HepG2 (cell line): ENCODE measurements at places on chromosomes 12 and 14. TPM values are rescaled to one million over a fixed set of nuclear protein-coding genes. Genes with fewer than 3 reads are reported as not detected.
A peak's percentile ranks its signal among the peaks of the same experiment; 100 is the strongest.

DNA sequence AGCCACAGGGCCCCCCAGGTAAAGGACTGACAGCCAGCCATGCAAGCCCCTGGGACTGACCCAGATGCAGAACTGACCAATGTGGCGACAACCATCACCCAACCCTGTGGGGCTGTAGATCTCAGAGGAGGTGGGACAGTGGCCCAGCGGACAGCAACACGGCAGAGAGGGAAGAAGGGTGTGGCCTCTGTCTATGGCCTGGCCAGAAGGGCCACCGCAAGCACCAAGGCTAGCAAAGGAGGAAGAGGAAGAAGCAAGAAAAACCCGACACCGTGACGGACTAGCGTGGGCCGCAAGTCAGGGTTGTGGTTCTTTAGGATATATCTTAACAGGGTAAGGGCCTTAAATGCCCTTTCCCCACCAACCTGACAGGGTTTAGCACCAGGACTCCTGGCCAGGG is 71.2 kb downstream of the ITPK1 start:
- peaks cover 91% of the 10 kb centered on the region for H3K4me1 ChIP-seq
- DNase-seq: no peak
- H3K27me3 ChIP-seq: no peaks in the 10 kb centered on the region
- H3K4me3 ChIP-seq: no peak overlapping the region
- H3K36me3 ChIP-seq: no peaks in the 10 kb centered on the region
- no peak overlapping the region for H3K27ac ChIP-seq

Gene IKZF4
- total RNA-seq: 0.58 and 0.76 TPM in 2 replicates

GRCh38 chr12:62758216-62758615 is 176.7 kb downstream of the PPM1H start:
- H3K27ac ChIP-seq: no peak overlapping the region
- no peaks in the 10 kb centered on the region for H3K27me3 ChIP-seq
- H3K36me3 ChIP-seq: peaks cover 36% of the 10 kb centered on the region
- H3K4me3 ChIP-seq: no peak overlapping the region
- peaks cover 47% of the 10 kb centered on the region for H3K4me1 ChIP-seq

Gene TAPBPL
- 3.2 and 10.0 TPM in 2 replicates for total RNA-seq

DNA sequence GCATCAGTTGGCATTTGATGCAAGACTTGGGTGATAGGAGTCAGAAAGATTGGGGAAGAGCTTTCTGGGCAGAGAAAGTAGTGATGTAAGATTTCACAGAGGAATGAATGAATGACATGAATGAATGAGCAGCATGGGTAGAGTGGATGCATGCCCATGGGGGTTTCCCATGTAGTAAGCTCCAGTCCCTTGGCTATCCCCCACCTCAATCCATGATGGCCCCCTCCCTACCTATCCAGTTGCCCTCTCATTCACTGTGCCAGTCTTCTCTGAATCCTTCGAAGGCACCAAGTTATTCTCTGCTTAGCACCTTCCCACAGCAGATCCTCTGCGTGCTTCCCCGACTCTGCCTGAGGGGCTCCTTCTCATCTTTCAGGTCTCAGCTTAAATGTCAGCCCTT is 32.0 kb downstream of the ERH start:
- H3K4me3 ChIP-seq: no peak overlapping the region
- H3K27me3 ChIP-seq: no peaks in the 10 kb centered on the region
- no peaks in the 10 kb centered on the region for H3K36me3 ChIP-seq
- no peak for DNase-seq
- H3K4me1 ChIP-seq: no peaks in the 10 kb centered on the region
- H3K27ac ChIP-seq: no peak overlapping the region

GRCh38 chr12:109731231-109731731 is 17.7 kb downstream of the FAM222A start:
- peaks cover 68% of the 10 kb centered on the region for H3K4me1 ChIP-seq
- no peak for DNase-seq
- H3K27me3 ChIP-seq: no peaks in the 10 kb centered on the region
- H3K27ac ChIP-seq: no peak overlapping the region
- no peak overlapping the region for H3K4me3 ChIP-seq

Gene EIF2S3B
- 7.6 and 9.2 TPM in 2 replicates for total RNA-seq

DNA sequence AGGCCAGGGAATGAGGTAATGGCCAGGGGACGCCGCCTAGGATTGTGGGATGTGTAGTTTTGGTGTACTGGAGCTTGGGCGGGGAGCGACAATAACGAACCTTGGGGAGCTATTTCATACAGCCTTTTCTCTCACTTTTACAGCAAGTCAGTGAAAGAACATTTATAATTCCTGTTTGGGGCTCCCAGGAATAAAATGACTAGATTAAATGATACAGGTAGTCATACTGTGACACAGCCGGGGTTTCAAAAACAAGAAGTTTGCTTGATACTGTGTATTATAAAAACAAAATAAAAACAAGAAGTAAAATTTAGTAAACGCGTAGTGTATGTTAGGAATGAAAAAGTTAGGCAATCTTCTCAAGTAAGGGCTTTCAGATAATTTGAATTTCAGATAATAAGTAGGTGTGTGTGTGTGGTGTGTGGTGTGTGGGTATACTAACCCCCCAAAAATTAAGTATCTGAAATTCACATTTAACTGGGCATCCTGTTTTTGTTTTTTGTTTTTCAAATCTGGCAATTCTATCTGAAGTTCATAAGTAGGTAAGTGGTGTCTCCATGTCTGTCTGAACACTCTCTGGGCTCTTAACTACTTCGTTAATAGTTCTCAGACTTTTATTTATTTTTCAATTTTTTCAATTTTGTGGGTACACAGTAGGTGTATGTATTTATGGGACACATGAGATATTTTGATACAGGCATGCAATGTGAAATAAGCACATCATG is 458 bp upstream of the DCTN2 start:
- 0 out of 2 replicates have a peak, but pooled peaks cover 1% of the 10 kb centered on the region for H3K27me3 ChIP-seq
- H3K4me1 ChIP-seq: peaks cover 61% of the 10 kb centered on the region
- DNase-seq: no peak
- no peak overlapping the region for H3K27ac ChIP-seq

Gene KCNJ8
- not detected in 2 replicates for total RNA-seq

Gene OTX2
- not detected in 2 replicates for total RNA-seq

Gene KLHL33
- total RNA-seq: not detected in 2 replicates

DNA sequence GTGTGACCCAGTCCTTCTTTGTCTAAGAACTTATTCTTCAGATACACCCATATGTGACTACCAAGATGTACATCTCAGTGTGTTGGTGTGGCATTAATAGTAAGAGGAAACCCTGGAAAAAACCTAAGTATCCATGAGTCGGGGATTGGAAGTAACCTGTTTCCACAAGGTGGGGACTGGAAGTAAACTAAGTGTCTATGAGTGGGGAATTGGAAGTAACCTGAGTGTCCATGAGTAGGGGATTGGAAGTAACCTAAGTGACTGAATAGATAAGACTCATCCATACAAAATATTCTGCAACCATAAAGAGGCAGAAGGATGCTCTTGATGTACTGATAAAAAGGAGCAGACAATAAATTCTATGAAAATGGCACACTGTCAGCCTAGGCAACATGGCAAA is 184.7 kb downstream of the PHETA1 start:
- H3K4me1 ChIP-seq: no peaks in the 10 kb centered on the region
- peaks cover 3% of the 10 kb centered on the region for H3K27me3 ChIP-seq
- H3K27ac ChIP-seq: no peak overlapping the region
- DNase-seq: no peak
- no peak overlapping the region for H3K4me3 ChIP-seq

DNA sequence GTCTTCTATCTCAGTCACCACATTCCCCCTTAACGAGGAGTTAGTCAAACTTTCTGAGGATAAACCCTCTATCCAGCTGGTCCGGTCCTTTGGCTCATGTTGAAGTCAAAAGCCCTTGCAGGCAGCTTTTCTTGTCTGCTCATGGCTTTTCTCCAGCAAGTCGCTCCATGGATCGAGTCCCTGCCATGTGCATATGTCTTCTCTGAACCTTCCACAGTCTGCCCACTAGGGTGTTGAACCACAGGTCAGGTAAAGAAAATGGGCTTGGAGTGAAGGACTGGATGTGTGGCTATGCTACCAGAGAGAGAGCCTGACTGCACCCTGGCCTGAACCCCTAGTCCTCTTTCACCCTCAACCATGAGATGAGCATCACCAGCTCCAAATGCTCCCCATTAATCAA is 22.8 kb downstream of the C14orf132 start:
- H3K27ac ChIP-seq: no peak overlapping the region
- H3K36me3 ChIP-seq: no peaks in the 10 kb centered on the region
- H3K4me1 ChIP-seq: no peaks in the 10 kb centered on the region
- DNase-seq: no peak

- H3K27me3 ChIP-seq: no peaks in the 10 kb centered on the region
- no peaks in the 10 kb centered on the region for H3K4me1 ChIP-seq
- DNase-seq: no peak
- H3K27ac ChIP-seq: no peak overlapping the region
- H3K36me3 ChIP-seq: no peaks in the 10 kb centered on the region
- H3K4me3 ChIP-seq: no peak overlapping the region
Observed at GRCh38 chr12:80299219-80299618, 144.8 kb upstream of the PTPRQ start.

DNA sequence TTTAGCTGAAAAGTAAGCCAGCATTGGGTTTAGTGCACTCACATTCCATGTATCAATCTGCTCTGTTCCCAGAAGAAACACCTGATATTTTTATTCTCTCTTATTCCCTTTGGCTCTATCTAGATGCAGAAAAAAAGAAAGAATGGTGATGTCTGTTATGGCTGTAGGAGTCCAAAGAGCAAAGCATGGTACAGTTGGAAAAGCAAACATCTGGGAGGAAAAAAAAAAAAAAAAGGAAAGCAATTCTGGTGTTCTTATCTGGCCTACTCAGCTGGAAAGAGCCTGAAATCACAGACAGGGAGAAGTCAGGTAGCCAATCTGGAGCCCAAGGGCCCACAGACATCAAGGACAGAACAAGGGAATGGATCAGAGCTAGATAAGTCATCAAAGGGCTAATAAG is 293.9 kb downstream of the DUSP6 start:
- no peaks in the 10 kb centered on the region for H3K36me3 ChIP-seq
- H3K27ac ChIP-seq: no peak overlapping the region
- no peaks in the 10 kb centered on the region for H3K27me3 ChIP-seq
- peak; percentile 6 for DNase-seq
- peaks cover 26% of the 10 kb centered on the region for H3K4me1 ChIP-seq
- H3K4me3 ChIP-seq: no peak overlapping the region

DNA sequence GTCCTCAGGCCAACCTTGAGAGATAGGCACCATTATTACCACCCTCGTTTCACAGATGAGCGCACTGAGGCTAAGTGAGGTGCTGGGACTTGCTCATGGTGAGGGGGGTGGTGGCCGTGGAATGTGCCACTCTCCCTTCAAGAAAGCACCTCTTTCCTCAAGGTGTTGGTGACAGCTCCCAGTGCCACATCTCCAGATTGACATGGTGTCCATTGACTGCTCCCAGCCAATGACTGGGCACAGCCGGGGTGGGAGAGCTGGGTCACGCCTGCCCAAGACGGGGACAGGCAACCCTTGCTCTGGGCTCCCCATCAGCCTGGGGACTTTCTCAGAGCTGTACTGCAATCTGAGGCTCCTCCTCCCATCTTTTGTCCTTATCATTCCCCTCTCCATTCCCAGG is 21.0 kb upstream of the MYL2 start:
- H3K27ac ChIP-seq: no peak overlapping the region
- no peak for DNase-seq
- no peaks in the 10 kb centered on the region for H3K36me3 ChIP-seq
- H3K4me1 ChIP-seq: no peaks in the 10 kb centered on the region

GRCh38 chr12:28814246-28814645 is 334.8 kb upstream of the FAR2 start:
- H3K4me1 ChIP-seq: no peaks in the 10 kb centered on the region
- no peak overlapping the region for H3K4me3 ChIP-seq
- no peak overlapping the region for H3K27ac ChIP-seq
- H3K36me3 ChIP-seq: no peaks in the 10 kb centered on the region

GRCh38 chr12:4011597-4011996 is 138.4 kb upstream of the PARP11 start:
- no peaks in the 10 kb centered on the region for H3K36me3 ChIP-seq
- H3K27ac ChIP-seq: peak overlapping the region; percentile 99
- peak; percentile 98 for DNase-seq
- H3K4me1 ChIP-seq: peaks cover 95% of the 10 kb centered on the region

Gene NR1H4
- total RNA-seq: 114 and 147 TPM in 2 replicates

GRCh38 chr14:95516554-95517181 is at the start of gene SYNE3:
SYNE3 (minus strand) TSS chr14:95516650; CDS start chr14:95475821, 40,829 bp downstream.
- no peak for DNase-seq
- peak within 1 kb of the TSS; percentile 62 for H3K4me3 ChIP-seq
- H3K4me1 ChIP-seq: peaks cover 78% of the 10 kb centered on the region
- peak within 1 kb of the TSS; percentile 59 for H3K27ac ChIP-seq
- no peaks in the 10 kb centered on the region for H3K36me3 ChIP-seq

- H3K4me1 ChIP-seq: no peaks in the 10 kb centered on the region
- no peak for DNase-seq
- no peak overlapping the region for H3K27ac ChIP-seq
- no peaks in the 10 kb centered on the region for H3K36me3 ChIP-seq
- no peak overlapping the region for H3K4me3 ChIP-seq
Observed at GRCh38 chr12:4251216-4251891, 22.2 kb upstream of the CCND2 start.

- H3K36me3 ChIP-seq: no peaks in the 10 kb centered on the region
- peaks cover 40% of the 10 kb centered on the region for H3K4me1 ChIP-seq
- H3K27me3 ChIP-seq: no peaks in the 10 kb centered on the region; the same call in 2 of the 3 replicates
- no peak overlapping the region for H3K4me3 ChIP-seq
- DNase-seq: no peak
- H3K27ac ChIP-seq: no peak overlapping the region
Observed at GRCh38 chr12:94618995-94619695, 31.2 kb downstream of the TMCC3 start.

Gene UNC79
- not detected in 2 replicates for total RNA-seq

DNA sequence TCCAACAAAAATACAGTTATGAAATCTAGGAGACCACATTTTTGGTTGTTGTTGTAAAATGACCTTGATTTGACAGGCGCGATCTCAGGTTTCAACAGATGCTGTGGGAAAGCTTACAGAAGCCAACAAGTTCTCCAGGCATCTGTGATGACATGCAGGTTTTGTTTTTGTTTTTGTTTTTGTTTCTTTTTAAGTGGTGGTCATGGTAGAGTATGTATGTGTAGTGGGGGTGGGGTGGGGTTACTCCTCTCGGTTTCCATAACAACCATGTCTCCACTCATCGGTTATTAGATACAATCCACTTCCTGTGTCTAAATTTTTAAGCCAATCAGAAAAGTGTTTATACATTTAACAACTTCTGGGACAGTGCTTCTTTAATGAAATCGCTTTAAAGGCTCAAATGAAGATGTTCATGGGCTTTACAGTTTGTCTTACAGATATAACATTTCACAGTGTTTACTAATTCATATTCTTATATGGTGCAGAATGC is 199.9 kb upstream of the FOXN3 start:
- no peaks in the 10 kb centered on the region; the same call in 2 of the 3 replicates for H3K27me3 ChIP-seq
- H3K4me1 ChIP-seq: peaks cover 63% of the 10 kb centered on the region
- no peaks in the 10 kb centered on the region for H3K36me3 ChIP-seq

Gene C1S
- total RNA-seq: 8.2 and 18.2 TPM in 2 replicates

DNA sequence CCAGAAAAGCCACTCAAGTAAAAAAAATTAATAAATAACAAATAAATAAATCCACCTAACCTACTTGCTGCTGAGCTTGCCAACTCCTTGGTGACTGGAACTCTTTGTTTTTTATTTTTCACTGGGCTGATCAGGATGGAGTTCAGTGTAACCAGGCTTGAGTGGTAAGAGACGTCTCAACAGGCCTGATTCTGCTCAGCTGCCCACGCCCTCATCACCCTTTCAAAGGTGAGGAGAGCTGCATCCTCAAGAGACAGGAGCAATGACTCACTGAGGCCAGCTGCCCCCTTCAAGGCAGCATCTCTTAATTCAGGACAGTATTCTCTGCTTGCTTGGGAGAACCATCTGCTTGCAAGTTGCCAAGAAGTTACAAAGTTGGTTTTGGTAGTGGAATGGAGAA is 111.9 kb upstream of the CPM start:
- H3K36me3 ChIP-seq: no peaks in the 10 kb centered on the region
- DNase-seq: no peak
- no peaks in the 10 kb centered on the region for H3K27me3 ChIP-seq
- H3K27ac ChIP-seq: no peak overlapping the region
- H3K4me1 ChIP-seq: peaks cover 61% of the 10 kb centered on the region
